ENCODE measurements at places on chromosomes 7 and 10. TPM values are rescaled to one million over a fixed set of nuclear protein-coding genes. Genes with fewer than 3 reads are reported as not detected.

DNA sequence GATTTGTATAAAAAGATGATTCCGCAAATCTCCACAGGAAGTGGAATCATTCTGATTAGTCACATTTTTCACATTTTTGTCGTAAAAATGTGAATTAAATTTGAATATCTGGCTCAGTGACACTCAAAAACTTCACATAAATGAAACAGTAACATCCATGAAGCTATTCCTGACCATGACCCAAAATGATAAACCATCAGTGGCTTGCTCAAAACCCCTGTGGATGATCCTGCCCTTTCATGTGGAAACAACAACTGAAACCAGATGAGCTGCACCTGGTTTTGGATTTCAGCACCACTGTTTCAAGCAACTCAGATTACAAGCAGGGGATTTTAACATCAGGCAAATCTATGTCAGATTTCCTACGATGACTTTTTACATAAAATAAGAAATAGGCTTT lies 80.3 kb downstream of the AMPH start:
- no peaks in the 10 kb centered on the region for H3K36me3 ChIP-seq
- DNase-seq = no peak
- H3K27ac ChIP-seq = no peak overlapping the region

DNA sequence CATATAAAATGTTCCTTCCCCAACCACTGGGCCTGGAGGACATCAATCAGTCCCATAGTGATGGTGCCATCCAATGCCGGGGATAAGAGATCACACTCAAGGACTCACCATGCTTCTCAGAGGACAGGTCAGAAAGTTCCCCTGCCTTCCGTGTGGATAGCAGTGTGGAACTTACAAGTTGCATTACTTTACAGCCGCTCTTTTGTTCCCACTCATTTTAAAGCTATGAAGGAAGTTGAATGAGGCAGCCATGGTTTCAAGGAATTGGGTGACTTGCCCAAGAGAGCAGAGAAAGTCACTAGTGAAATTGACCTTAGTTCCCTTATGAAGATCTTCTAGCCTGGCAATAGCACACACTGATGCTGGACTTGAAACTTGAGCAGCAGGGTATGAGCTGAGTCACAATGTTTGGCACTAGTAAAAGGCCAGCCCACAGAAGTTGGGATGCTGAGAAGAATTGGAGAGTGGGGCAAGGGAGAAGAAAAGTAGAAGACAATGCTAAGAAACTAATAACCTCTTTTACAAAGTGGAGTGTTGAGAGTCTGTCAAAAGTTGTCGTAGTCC lies 78.7 kb downstream of the CXCL12 start:
- H3K36me3 ChIP-seq = no peaks in the 10 kb centered on the region
- H3K27ac ChIP-seq = no peak overlapping the region
- no peak overlapping the region for H3K4me3 ChIP-seq
- DNase-seq = no peak

DNA sequence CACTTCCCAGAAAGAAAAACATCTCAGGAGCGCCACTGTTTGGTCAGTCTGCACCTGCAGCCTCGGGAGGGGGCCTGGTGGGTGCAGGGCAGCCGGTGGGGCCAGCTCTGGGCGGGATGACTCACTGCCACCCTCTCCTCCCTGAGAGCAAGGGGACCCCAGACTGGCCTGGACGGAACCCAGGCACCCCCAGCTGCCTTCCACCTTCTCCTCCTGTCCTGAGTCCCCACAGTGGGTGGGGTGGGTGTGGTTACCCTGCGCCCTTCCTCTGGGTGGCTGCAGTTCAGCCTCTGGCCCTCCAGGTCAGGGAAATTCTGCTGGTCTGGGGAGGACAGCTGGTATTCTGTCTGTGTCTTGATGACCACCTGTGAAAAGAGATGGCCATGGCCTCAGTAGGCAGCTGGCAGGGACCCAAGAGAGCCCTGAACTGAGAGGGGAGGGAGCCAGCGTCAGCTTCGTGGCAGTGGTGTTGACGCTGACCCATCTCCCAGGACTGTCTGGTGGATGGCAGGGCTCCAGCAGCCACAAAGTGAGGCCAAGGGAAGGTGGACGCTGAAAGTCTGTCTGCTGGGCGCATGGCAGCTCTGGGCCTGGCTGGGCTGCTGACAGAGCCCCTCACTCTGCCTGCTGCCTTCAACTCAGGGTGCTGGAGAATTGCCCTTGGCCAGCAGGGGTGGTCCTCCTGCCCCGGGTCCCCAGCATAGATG lies 8.9 kb downstream of the CALY start:
- peaks cover 25% of the 10 kb centered on the region for H3K4me1 ChIP-seq
- H3K36me3 ChIP-seq = no peaks in the 10 kb centered on the region
- DNase-seq = no peak
- no peak overlapping the region for H3K4me3 ChIP-seq
- peaks cover 84% of the 10 kb centered on the region for H3K27me3 ChIP-seq
- no peak overlapping the region for H3K27ac ChIP-seq

DNA sequence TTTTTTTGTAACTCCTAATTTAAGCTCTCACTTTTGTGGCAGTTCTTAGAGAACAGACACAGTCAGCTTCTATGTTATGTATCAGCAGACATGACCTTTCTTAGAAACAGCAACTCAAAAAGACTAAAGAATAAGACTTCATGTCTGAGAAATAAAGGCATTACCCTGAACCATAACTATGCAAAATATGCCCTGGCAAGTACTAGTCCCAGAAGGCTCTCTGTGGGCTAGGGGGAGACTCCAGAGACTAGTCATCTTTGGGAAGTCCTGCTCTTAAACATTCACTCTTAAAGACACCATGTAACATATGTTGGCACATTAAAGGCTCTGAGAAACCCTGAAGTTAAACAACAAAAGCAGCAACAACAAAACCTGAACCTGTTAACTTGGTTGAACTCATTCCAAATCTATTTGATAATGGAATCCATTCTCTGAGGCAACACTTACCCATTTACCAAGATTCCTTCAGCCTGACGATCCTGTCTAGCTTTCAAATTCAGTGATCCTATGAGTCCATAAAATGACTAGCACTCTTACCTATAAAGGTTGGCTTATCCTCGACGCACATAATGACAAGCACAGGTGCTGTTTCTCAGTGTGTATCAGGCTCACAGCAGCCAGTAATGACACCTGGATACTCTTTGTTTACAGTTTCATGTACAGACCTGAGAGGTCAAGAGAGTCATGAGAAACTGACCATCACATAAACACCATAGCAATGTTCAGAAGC lies 62.3 kb downstream of the OSBPL3 start:
- H3K27me3 ChIP-seq = no peaks in the 10 kb centered on the region
- DNase-seq = no peak
- H3K4me3 ChIP-seq = no peak overlapping the region

Gene CDHR1
- 0.24 TPM for total RNA-seq
